ENCODE measurements at places on chromosomes 6 and 20.

GRCh38 chr20:51862796-51863195 lies 60.5 kb upstream of the SALL4 start:
- no peak for DNase-seq

DNA sequence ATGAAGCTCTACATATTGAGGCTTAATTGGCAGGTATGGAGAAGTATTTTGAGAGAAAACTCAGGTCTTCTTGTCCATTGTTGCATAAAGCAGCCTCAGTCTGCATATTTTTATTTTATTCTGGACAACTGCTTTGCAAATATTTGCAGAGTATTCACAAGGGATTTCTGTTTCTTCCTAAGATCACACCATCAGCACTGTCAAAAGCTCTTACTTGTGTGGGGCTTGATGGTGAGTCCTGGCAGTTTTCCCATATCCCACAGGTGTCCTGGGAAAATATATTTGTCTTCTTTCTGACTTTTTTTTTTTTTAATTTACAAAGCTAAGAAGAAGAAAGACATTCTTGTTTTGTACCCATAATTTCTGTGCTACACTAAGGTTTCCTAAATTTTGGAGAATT lies 16.9 kb upstream of the MLIP start:
- DNase-seq, result no peak

DNA sequence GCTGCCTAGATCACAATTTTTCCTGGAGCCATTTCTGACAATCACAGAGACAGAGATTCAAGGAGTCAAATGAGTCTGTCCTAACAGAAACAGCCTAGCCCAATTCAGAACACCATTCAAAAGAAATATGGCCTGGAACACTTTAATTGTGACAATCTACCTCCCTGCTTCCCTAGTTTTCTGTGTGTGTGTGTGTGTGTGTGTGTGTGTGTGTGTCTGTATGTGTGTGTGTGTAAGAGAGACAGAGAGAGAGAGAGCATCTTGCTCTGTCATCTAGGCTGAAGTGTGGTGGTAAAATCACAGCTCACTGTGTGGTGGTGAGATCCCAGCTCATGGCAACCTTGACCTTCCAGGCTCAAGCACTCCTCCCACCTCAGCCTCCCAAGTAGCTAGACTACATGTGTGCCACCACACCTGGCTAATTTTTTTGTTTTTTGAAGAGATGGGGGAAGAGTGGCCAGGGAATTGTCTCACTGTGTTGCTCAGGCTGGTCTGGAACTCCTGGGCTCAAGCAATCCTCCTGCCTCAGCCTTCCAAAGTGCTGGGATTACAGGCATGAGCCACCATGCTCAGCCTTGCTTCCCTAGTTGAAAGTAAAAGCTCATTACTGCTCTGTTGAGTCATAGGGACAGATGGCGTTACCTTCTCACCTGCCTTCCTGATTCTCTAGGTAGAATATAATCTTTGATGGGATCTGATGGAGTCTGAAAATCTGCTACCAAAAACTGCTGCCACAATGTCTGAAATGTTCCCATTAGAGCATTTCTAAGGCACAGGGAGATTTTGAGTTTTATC lies 89.6 kb upstream of the BEND6 start:
- no peak for DNase-seq

- no peak for DNase-seq
Observed at GRCh38 chr6:82624251-82624650, 260.6 kb downstream of the TPBG start.

GRCh38 chr6:125910527-125910926 lies 46.0 kb upstream of the HINT3 start:
- DNase-seq, result no peak

- DNase-seq, result no peak
Observed at GRCh38 chr6:118444796-118445195, 103.3 kb upstream of the PLN start.

- DNase-seq, result no peak
Observed at GRCh38 chr6:97524811-97525210, 241.8 kb upstream of the MMS22L start.

DNA sequence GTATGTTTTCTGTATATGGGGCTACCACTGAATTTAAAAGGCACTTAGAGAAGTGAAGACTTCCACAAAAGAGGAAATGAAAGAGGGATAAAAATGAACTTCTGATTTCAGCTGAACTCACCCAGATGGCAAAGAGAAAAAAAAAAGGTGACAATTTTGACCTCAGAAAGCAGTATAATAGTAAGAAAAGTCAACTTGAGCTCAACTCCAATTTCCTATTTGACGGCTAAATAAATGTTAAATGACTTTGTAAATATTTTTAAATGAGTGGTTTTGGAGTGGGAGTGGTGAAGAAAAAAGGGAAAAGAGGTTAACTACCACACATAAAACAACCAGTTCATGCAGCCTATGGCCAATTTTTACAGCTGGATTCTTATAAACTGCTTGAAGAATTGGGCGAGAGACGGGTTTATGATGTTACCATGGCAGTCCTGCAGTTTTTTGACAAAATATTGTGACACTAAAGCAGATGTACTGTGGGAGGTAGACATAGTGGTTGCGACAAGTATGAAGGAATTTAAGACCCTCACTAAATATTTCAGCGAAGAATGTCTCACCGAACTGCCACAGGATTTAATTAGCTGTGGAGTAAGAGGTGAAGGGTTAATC lies 49.8 kb upstream of the ADTRP start:
- DNase-seq, result no peak

DNA sequence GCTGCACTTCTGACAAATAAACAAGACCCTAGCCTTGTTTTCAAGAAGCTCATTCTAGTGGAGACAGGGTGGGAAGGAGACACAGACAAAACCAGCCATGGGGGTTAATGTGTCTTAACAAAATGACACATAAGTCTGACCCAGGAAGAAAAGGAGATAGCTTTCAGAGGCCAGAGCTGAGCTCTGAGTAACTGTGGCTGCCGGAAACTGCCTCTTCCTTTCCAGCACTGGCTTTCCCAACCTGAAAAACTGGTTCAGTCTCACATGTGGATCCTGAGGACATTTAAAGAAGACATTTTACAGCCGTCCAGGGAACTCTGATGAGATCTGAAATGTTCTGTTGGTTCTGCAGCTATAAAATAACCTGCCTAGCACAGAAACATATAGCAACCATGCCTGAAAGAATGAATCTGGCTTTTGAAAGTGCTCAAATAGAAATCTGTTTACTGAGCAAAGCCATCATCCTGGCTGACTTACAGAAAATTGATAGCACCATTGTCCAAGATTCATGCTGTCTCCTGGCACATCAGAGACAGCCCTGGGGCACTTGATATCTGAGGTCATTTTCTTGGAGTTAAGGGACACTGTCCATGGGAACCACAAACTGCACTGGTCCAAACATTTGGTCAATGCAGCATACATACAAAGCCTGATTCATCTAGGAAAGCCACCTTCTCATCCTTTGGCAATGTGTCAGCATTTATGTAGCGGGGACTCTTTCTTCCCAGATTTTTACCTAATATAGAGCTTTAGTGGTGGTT lies 83.2 kb upstream of the PAX1 start:
- DNase-seq, result no peak

- no peak for DNase-seq
Observed at GRCh38 chr20:24816907-24817306, 132.2 kb upstream of the CST7 start.

GRCh38 chr20:57325632-57326356 lies 3.8 kb upstream of the SPO11 start:
- no peak for DNase-seq

DNA sequence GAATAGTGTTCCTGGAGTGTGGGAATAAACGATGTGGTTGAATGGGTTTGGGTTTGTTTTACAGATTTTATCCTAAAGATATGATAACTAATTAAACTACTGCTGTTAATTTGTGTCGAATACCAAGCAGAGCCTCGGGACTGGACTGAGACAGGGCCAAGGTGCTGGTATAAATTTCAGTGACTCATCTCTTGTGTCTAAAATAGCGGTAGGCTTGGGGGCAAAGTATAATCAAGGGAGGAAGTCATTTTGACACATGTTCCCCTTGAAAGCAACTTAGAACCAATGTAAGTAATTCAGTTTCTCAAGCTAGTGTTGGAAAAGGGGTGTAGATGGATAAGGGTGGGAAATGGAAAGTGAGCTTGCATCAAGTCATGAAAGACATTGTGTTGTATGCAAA lies 108.4 kb downstream of the PLCB4 start:
- DNase-seq, result no peak

DNA sequence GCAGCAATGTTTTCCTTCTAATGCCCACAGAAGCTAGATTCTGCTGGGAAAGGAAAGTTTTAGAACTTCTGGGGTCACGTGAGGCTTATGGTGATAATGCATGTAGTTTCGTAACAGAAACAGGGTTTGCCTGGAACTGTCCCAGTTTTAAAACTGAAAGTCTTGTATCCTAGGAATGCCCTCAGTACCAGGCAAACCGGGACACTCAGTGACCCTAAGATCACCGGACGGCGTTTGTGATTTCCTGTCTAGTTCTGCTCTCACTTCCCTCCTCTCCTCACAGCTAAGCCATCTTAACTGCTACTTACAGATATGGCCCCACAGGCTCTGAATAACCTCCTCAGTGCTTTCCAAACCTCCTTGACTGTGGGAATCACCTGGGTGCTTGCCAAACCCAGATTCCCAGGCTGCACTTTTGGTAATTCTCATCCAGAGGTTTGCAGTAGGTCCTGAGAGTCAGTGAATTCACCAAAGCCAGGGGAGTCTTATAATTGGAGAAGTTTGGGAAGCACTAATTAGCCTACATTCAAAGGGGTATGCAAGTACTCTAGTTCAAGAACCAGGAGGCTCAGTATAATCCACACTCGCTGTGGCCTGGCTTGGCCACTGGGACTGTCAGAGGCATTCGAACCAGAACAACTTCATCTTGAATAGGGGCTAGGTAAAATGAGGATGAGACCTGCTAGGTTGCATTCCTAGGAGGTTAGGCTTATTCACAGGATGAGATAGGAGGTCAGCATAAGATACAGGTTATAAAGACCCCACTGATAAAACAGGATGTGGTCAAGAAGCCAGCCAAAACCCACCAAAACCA lies 231.6 kb upstream of the MYLIP start:
- DNase-seq, result no peak

DNA sequence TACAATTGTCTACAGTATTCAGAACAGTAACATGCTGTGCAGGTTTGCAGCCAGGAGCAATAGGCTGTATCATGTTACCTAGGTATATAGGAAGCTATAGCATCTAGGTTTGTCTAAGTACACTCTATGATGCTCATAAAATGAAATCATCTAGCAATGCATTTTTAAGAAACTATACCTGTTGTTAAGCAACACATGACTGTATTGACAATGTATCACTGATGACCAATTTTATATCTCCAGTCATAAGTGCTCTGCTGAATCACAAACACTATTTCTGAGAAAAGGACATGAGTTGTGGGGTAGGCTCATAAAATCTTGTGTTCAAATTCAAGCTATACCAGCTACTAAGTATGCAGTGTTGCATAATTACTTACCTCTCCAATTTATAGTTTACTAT lies 501.3 kb downstream of the CD109 start:
- DNase-seq, result no peak

- no peak for DNase-seq
Observed at GRCh38 chr20:10109641-10110040, 74.9 kb downstream of the ANKEF1 start.

DNA sequence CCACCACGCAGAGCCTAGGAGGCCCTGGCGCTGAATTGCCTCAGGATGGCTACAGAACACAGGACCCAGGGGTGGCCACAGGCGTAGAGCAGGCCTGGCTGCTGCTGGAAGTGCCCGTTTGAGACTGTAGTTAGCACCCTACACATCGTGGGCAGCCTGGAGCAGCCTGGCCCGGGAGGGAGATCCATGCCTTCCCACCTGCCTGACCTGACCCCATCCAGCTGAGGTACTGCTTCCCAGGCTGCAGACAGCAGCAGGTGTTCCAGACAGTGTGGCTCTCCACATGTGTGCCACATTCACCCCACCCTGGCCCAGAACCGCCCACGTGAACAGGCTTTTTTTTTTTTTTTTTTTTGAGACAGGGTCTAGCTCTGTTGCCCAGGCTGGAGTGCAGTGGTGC lies 20.9 kb upstream of the MAP1LC3A start:
- no peak for DNase-seq

DNA sequence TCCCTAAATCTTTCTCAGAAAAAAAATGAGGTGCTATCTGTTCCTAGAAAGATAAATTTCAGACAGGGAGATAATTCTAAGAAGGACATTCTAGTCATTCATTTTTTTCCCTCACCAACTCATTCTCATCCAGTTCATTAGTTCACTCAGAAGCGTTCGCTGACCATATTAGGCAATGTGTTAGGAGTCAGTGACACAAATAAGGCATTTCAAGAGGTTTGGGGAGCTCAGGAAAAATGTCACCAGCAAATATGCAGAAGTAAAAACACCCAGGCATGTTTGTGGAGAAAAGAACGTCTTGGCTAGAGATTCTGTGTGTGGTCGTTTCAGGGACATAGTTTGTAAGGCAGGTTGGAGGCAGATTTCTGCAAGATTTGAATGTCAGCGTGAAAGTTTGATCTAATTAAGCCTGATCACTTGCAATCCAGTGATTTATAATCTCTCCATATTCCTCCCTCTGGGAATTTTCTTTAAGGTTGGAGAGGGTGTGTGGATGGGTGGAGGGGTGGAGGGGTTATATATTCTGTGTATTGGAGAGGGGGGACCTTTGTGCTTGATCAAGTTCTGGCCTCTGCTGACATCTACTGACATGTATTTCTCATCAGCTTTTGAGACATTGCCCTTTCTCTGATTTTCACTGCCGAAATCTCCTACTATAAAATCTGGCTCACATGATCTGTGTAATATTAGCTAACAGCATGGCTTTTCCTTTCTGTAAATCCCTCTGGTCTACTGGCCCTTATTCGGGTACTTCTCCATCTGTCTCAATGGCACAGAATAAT lies 3.6 kb downstream of the MYCT1 start:
- DNase-seq, result no peak

- no peak for DNase-seq
Observed at GRCh38 chr20:35821807-35822242, 50.0 kb downstream of the PHF20 start.

DNA sequence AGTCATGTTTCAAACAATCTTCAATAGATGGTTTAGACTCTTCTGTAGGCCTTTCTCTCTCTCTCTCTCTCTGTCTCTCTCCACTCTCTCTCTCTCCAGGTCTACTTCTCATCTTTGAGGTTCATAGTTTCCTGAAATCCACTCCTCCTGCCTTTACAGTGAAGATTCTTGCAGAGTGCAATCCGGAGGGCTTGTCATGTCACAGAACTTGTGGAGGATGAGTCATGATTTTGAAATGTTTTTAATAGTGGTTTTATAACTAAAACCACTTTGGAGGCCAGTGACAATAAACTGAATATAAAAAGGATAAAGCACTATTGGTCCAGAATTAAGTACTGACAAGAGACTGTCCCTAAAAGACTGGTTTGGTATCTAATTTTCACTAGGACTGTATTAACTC lies 156.3 kb downstream of the KIF6 start:
- DNase-seq, result no peak

DNA sequence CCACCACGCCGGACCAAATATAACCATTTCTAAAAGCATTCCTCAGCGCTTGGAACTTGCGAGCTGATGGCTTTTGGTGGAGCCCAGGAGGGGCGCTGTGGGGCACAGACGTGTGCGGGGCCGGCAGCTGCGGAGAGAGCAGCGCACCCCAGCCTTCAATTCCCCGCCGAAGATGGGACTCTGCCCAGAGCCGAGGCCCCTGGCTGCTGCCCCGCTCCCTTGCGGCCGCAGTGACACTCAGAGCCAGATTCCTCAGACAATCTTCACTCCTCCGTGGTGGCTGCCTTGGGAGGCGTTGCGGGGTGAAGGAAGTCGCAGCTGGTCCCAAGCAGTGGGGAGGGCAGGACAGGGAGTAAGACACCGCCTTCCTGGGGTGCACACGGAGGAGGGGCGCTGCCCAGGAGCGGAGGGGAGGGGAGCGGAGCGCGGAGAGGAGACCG lies 87.7 kb downstream of the TMEM242 start:
- DNase-seq, result peak; percentile 57

Measured in frontal cortex (tissue), 4 donors.